ENCODE measurements at places on chromosomes 7 and 10.

GRCh38 chr10:132237871-132238270, 51.1 kb downstream of the DPYSL4 start:
- no peak for DNase-seq

- no peak for DNase-seq
Measured at GRCh38 chr7:141864765-141865447, 23.6 kb upstream of the PRSS37 start.

GRCh38 chr10:75083972-75084833, 27.3 kb upstream of the SAMD8 start:
- no peak for DNase-seq

GRCh38 chr7:87474533-87475358, 734 bp downstream of the ABCB4 start:
- DNase-seq = no peak

DNA sequence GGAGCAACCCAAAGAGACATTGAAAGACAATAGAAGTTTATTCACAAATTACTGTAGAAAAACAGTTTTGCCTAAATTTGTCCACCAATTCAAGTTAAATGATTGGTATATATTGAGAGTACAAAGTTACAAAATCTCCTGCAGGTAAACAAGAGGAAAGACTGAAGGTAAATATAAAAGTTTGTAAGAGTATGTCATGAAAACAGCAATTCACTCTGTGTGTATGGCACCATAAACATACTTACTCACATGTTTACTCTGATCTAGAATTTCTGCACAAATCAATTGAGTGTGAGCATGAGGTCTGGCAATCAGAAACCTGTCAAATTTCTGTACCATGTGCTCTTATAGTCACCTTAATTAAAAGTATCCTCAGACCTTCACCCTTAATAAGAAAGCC, 800.9 kb upstream of the MBL2 start:
- no peak for DNase-seq

- no peak for DNase-seq
Measured at GRCh38 chr10:131113709-131114291, 197.7 kb downstream of the TCERG1L start.
